Naive thymus-derived CD4-positive, alpha-beta T cell (primary cell): ENCODE measurements at places on chromosomes 6 and 20.

GRCh38 chr6:137904822-137905617 lies 38.0 kb downstream of the TNFAIP3 start:
- no peak for DNase-seq

GRCh38 chr6:168789699-168790098 lies 348.7 kb downstream of the SMOC2 start:
- no peak for DNase-seq

DNA sequence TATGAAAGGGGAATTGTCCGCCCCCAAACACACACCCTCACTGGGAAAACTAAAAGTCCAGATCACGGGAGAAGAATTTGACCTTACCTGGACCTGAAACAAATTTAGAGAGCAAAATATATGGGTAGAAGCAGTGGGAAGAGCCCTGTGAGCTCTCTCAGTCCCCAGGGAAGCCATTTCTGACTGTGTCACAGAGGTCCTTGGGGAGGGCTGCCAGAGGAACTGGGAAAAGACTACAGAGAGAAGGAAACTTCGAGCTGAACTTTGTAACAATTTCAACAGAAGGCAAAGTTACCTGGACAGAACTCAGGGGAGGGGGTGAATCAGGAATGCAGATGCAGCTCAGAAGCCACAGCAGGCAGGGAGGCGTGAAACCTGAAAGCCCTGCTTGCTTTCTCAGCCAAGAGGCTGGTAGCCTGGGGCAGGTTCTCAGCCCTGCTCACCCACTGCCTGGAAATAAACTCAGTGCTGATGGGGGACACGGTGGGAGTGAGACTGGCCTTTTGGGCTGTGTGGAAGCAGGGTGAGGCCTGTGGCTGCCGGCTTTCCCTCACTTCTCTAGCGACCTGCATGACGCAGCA lies 163.8 kb downstream of the TMEM200A start:
- DNase-seq = no peak

DNA sequence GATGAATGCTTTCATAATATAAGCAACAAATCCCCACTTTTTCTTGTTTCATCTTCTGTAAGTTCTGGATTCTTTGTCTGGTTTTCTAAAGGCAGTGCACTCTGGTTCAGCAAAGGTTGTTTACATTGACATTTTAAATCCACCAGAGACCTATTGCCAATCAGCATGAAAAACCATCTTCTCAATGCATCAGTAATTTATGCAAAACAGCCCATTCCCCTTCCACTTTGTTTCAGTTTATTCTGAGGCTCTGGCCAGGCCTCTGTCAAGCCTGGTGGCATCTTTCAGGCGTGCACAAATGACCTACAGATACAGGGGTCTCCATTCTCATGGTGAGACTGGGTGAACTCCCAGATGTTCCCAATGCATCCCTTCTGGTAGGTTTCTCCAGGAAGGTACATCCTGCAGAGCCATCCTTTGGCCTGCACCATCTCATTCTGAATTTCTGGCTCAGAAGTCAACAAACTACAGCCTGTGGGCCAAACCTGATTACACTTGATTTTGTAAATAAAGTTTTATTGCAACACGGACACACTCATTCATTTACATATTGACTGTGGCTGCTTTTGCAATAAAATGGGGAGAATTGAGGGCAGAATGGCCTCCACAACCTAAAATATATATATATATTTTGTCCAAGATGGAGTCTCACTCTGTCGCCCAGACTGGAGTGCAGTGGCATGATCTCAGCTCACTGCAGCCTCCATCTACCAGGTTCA lies 405.4 kb downstream of the PREX1 start:
- no peak for DNase-seq

DNA sequence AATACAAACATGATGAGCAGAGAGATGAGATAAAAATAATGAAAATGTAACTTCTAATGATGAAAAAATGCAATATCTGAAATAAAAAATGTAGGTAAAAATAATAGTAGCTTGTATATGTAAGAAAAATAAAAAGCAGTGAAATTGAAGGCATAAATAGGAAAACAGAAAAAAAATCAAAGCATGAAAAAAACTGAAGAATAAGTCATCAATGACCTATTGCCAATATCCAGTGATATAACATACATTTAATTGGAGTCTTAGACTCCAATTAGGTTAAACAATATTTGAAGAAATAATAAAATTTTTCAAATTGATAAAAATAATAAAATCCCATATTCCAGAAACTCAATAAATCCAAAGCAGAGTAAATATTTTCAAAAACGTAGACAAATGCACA lies 114.0 kb upstream of the HDGFL1 start:
- DNase-seq = no peak

DNA sequence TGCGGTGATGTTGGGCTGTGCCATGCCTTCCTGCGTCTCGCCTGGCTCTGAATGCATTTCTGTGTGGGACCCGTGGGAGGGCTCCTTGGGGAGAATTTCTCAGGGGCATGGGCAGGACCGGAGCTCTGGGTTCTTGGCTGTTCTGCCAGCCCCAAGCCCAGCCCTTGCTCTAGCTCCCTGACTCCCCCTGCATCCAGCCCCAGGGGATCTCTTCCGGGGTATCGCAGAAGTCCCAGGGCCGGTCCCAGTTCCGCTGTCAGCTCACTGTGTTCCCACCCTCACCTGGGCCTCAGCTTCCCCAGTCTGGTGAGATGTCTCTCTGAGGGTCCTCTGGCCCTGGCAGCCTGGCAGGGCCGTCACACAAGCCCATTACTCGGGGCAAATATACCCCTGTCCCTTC lies 20.5 kb downstream of the SPDEF start:
- DNase-seq = no peak

DNA sequence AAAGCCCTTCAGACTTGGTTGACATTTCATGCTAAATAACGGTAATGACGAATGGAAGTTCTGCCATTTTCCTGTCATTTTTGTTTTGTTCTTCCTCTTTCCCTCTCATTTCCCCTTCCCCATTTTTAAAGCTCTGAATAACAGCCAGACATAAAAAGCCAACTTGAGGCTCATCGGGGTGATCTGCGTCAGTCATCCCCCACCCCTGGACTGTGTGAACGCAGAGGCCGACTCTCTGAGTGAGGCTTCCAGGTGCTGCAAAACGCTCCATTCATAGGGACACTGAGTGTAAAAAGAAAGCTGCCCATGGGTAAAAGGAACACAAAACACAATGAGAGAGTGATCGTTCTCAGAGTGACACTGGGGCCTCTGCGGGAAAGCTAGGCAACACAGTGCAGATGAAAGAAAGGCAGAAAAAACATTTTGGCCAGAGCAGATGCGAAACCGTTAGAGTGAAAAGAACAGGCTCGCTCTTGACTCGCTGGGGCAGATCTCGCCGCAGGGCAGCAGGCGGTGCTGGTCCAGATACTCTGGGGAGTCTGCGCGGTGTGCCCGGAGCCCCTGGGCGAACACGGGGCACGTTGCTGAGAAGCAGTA lies 684.8 kb downstream of the QKI start:
- DNase-seq = no peak

GRCh38 chr20:56187534-56188165 lies 60.9 kb upstream of the MC3R start:
- DNase-seq = no peak

DNA sequence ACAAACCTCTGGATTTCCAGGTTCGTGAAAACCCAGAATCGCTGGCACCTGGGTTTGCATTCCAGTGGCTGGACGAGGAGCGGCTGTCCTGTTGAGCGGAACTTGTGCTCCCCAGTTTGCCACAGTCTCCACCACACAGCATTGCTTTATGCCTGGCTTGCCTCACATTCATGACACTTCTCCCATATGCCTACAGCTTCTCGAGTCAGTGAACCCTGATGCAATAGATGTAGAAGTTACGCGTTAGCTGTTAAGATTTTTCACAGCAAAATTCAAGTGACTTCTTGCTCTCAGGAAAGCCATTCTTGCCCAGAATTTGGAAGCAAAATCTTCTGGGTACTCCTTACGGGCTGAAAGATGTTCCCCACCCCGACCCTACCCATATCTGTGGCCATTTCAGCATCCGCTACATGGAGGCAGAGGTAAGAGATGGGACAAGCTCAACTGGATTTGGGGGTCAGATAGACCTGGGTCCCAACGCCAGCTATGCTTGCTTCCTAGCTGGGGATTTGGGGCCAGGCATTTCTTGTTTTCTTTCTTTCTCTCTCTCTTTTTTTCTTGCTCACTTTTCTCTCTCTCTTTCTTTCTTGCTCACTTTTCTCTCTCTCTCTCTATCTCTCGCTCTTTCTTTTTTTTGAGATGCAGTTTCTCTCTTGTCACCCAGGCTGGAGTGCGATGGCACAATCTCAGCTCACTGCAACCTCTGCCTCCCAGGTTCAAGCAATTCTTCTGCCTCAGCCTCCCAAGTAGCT lies 12.4 kb upstream of the GDAP1L1 start:
- DNase-seq = no peak

GRCh38 chr6:163743796-163744195 lies 329.3 kb downstream of the QKI start:
- no peak for DNase-seq

DNA sequence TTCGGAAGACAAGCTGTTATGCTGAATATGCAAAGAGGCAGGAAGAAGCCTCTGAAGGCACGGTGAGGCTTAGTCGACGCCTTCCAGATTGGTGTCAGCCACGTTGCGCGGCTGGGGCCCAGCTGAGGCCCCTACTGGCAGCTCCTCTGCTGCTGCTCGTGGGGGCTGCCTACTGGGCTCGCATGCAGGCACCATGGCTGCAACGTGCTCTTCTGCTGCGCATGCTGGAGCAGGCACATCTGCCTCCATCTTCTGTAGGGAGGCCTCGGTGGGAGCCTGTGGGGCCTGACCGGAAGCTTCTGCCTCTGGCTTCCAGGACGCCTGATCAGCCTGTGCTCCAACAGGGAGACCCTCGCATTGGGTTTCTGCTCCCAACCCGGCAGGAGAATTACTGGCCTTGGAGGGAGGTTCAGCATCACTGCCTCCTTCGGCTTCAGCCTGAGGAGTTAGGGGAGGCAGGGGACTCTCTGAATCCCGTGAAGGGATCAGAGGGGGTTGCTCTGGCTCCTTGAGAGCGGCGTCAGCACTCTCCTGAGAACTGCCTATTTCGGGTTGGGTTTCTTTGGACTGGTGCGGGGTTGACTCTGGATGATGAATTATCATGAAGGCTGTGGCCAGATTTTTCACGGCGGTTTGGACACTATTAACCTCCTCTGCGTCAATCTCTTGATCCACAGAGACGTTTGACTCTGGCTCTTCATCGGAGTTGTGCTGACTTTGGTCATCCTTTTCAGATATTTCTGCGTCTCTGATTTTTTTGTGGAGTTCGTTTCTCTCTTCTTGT lies 49.1 kb downstream of the TXLNB start:
- no peak for DNase-seq

GRCh38 chr20:32132911-32133549 lies 23.5 kb downstream of the TM9SF4 start:
- no peak for DNase-seq

GRCh38 chr6:36735110-36736071 lies 37.8 kb downstream of the RAB44 start:
- no peak for DNase-seq

- DNase-seq = no peak
Measured at GRCh38 chr6:157974341-157974894, 7.2 kb upstream of the SYNJ2 start.

DNA sequence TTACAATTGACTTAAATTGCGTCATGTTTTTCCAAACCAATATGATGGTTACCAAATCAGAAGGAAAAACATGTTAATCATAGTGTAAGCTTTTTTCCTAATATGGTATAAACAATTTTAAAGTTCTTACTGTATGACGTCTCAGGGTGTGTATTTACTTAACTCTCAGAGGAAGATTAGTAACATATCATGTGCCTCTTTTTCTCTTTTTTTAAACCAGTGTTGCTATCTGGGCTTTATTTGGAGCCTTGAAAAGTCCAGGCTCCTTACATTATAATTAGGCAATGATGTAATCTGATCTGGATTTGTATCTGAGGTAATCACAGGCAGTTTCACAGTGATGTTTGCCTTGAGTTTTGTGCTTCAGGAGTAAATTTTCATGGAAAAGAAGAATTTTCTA lies 20.4 kb upstream of the RAB23 start:
- no peak for DNase-seq

DNA sequence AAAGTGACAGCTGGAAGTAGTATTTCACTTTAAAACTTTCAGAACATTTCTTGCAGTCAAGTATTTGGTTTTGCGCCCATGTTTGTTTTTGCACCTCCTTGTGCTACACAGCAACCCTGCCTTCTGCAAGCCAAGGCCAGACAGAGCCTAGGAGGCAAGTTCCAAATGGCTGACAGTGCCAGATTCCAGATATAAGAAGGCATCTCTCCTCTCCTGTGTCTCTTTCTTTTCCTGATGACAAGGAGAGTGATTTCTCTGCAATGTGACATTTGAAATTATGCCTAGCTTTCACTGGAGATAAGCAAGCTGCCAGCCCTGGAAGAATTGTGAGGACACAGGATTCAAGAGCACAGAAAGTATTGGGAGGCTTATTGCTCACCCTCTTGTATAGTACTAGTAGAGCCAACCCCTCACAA lies 149.1 kb upstream of the TENT5A start:
- DNase-seq = no peak

DNA sequence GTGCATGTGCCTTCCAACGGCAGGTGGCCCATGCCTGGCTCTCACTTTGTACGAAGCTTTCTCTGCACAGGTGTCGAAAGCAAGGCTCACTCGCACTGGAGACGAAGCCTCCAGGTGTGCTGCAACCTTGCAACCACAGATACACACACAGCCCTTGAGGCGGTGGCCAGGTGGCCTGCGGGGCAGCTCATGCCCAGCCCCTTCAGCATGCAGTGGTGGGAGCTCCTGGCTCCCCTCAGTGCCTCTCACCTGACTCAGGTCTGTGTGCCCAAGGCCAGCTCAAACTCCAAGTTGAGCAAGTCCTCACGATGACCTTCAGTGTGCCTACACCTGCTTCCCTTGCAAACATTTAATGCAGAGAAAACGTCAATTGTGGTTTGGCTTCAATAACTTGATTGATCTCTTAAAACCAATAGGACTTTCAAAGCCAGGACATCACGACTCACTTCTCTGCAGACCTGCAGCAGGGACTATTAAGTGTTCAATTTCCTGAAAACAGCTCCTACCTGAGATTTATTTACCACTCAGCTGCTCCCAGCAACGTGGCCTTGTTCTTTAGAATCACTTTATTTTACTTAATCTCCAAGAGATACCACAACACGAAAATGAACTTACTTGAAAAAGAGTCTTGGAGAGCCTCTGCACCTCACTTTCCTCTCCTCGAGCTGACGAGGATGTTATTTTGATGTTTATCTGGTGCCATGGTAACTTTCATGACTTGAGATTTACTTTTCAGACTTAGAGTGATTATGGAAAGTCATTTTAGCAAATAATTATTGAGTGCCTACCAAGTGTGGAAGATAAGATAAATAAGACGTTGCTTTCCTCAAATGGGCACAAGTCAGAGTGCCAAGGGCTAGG lies 86.3 kb downstream of the SLC22A23 start:
- peak; percentile 48 for DNase-seq
